SK-N-SH (cell line): ENCODE measurements at places on chromosomes 7 and 10.
A peak's percentile ranks its signal among the peaks of the same experiment; 100 is the strongest.

DNA sequence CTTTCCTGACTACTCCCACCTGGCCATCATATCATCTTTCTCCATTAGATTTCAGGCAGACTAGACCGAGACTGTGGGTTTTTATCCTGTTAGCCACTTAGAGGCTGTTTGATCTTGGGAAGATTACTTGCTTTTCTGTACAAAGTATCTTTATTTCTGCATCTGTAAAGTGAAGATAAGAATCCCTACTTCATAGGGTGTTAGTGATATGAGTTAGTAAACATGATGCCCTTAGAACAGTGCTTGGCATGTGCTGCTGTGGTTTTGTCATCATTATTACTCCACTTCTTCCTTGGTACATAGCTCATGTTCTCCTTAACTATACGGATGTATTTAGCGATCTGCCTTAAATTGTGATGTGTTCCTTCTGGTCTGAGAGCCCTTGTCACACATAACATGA is 165.2 kb downstream of the AUTS2 start:
- no peak for DNase-seq
- H3K27me3 ChIP-seq, result no peaks in the 10 kb centered on the region
- no peak overlapping the region for H3K4me3 ChIP-seq
- H3K36me3 ChIP-seq, result no peaks in the 10 kb centered on the region

- DNase-seq, result no peak
- H3K27me3 ChIP-seq, result no peaks in the 10 kb centered on the region
- H3K4me1 ChIP-seq, result no peaks in the 10 kb centered on the region
- no peaks in the 10 kb centered on the region for H3K36me3 ChIP-seq
- H3K27ac ChIP-seq, result peak overlapping the region; percentile 56
- H3K4me3 ChIP-seq, result no peak overlapping the region
Measured at GRCh38 chr7:7428806-7429205, 106.9 kb downstream of the COL28A1 start.

DNA sequence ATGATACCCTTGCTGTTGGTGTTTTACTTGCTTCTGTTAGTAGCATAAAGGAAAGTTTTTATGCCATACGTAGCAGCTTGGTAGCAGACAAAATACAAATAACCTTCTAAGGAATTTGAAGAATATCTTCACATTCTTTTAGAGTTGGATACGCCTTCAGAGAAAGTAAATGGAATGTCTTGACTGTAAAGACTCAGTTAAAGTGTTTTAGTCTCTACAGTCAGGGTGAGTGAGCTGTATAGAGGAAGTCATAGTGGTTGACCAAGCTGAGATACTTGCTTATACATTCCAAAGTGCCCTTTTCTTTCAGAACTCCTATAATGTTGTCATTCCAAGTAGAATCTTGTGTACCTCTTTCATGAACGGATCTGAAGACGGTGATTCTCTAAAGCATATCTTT is 37.7 kb downstream of the RABGEF1 start:
- no peak for DNase-seq
- peaks cover 75% of the 10 kb centered on the region for H3K36me3 ChIP-seq
- H3K4me1 ChIP-seq, result no peaks in the 10 kb centered on the region; the same call in 1 of the 2 replicates
- H3K27me3 ChIP-seq, result no peaks in the 10 kb centered on the region
- peak overlapping the region; percentile 12; the same call in 1 of the 2 replicates for H3K27ac ChIP-seq
- no peak overlapping the region for H3K4me3 ChIP-seq

- H3K4me1 ChIP-seq, result peaks cover 16% of the 10 kb centered on the region
Measured at GRCh38 chr10:126397640-126398382, 9.5 kb upstream of the ADAM12 start.

- H3K4me1 ChIP-seq, result no peaks in the 10 kb centered on the region
- peak; percentile 13 for DNase-seq
- H3K27me3 ChIP-seq, result no peaks in the 10 kb centered on the region
- no peaks in the 10 kb centered on the region for H3K36me3 ChIP-seq
- H3K4me3 ChIP-seq, result no peak overlapping the region
Measured at GRCh38 chr10:75660823-75661222, 229.4 kb downstream of the LRMDA start.

- DNase-seq, result no peak
- H3K27me3 ChIP-seq, result no peaks in the 10 kb centered on the region
- no peak overlapping the region for H3K27ac ChIP-seq
- H3K36me3 ChIP-seq, result peaks cover 52% of the 10 kb centered on the region
- H3K4me1 ChIP-seq, result peaks cover 17% of the 10 kb centered on the region; the same call in 1 of the 2 replicates
- no peak overlapping the region for H3K4me3 ChIP-seq
Measured at GRCh38 chr10:46014683-46015405, 15.6 kb downstream of the NCOA4 start.

DNA sequence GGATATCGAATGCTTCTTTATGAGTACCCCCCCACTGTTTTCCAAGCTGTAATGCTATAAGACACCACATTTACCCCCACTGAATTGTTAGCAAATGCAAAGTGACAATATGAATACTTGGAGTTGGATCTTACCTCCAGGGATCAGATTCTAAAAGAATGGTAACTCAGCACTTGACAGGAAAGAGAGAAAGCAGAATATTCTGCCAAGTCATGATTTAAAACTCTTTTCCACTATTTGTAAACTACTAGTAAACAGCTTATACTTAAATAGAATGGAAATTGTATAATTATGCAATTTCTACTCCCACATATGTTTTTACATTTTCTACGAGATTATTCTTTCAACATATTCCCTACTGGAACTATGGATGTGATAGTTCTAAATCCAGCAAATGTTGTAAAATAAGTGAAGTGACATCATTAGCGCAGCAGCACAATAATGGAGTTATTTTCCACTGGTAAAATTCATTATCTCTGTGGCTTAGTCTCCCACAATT is 56.0 kb upstream of the TFEC start:
- H3K4me1 ChIP-seq, result no peaks in the 10 kb centered on the region
- DNase-seq, result no peak
- no peak overlapping the region for H3K4me3 ChIP-seq
- no peak overlapping the region for H3K27ac ChIP-seq

GRCh38 chr10:38127812-38128211 is 33.7 kb downstream of the ZNF37A start:
- H3K4me1 ChIP-seq, result no peaks in the 10 kb centered on the region
- H3K4me3 ChIP-seq, result no peak overlapping the region
- no peak for DNase-seq
- H3K27me3 ChIP-seq, result no peaks in the 10 kb centered on the region
- no peak overlapping the region for H3K27ac ChIP-seq
- H3K36me3 ChIP-seq, result no peaks in the 10 kb centered on the region

- no peak for DNase-seq
- peaks cover 31% of the 10 kb centered on the region for H3K36me3 ChIP-seq
- no peaks in the 10 kb centered on the region for H3K27me3 ChIP-seq
- H3K4me3 ChIP-seq, result no peak overlapping the region
- peaks cover 2% of the 10 kb centered on the region for H3K4me1 ChIP-seq
Measured at GRCh38 chr7:151571471-151571870, 51.8 kb upstream of the RHEB start.

GRCh38 chr10:102935939-102936605 is 18.0 kb downstream of the CNNM2 start:
- H3K4me3 ChIP-seq, result no peak overlapping the region
- H3K27me3 ChIP-seq, result no peaks in the 10 kb centered on the region
- H3K36me3 ChIP-seq, result no peaks in the 10 kb centered on the region
- DNase-seq, result no peak
- no peak overlapping the region for H3K27ac ChIP-seq

DNA sequence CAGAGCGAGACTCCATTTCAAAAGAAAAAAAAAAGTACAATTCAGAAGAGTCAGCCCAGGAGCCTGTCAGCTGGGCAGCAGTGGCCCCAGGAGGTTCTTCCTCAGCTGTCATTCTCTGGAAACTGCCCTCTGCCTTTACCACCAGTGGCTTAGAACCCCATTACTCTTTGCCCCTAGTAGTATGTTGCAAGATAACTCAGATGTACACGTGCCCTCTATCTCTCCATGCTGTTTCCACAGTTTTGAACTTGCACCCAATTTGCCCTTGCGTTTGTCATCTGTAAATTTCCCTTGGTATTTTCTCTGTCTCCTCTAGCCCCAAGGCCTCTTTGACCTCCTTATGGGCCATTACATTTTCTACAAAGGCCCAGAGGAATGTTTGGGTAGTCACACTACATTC is 56.7 kb upstream of the PRKAR2B start:
- no peak overlapping the region for H3K4me3 ChIP-seq
- no peaks in the 10 kb centered on the region for H3K36me3 ChIP-seq
- no peaks in the 10 kb centered on the region for H3K27me3 ChIP-seq
- H3K4me1 ChIP-seq, result no peaks in the 10 kb centered on the region
- H3K27ac ChIP-seq, result no peak overlapping the region
- DNase-seq, result no peak

GRCh38 chr10:43126759-43127424 is 11.4 kb upstream of the CSGALNACT2 start:
- no peak overlapping the region for H3K27ac ChIP-seq
- H3K36me3 ChIP-seq, result peaks cover 18% of the 10 kb centered on the region; the same call in 1 of the 2 replicates
- no peak for DNase-seq
- H3K27me3 ChIP-seq, result no peaks in the 10 kb centered on the region
- no peak overlapping the region for H3K4me3 ChIP-seq

- DNase-seq, result no peak
- H3K4me3 ChIP-seq, result no peak overlapping the region
- no peak overlapping the region for H3K27ac ChIP-seq
- H3K27me3 ChIP-seq, result no peaks in the 10 kb centered on the region
Measured at GRCh38 chr7:139284252-139284896, 53.3 kb downstream of the UBN2 start.

- no peaks in the 10 kb centered on the region for H3K36me3 ChIP-seq
- no peak for DNase-seq
- no peaks in the 10 kb centered on the region for H3K27me3 ChIP-seq
- no peaks in the 10 kb centered on the region for H3K4me1 ChIP-seq
- H3K4me3 ChIP-seq, result no peak overlapping the region
- H3K27ac ChIP-seq, result no peak overlapping the region
Measured at GRCh38 chr10:10600004-10600403, 417.7 kb upstream of the CELF2 start.

- no peaks in the 10 kb centered on the region for H3K36me3 ChIP-seq
- DNase-seq, result no peak
- H3K27ac ChIP-seq, result no peak overlapping the region
- no peaks in the 10 kb centered on the region for H3K4me1 ChIP-seq
- H3K4me3 ChIP-seq, result no peak overlapping the region
Measured at GRCh38 chr7:120097020-120097419, 176.0 kb upstream of the KCND2 start.

DNA sequence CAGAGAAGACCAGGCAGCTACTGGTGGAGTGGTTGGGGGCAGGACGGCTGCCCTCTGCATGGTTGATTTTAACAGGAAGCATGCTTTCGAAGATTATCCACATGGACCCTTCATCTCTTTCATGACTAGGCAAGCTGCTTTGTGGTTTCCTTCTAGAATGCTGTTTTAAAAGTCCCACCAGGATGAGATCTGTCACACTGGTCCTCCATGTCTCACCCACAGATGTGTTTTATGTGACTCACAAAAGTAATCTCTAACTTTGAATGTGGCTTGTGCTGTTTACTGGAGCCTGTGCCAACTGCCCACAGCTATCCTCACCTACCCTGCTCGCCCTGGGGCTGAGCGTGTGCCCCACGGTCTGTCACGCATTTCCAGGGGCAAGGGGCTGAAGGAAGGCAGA is 188.8 kb downstream of the GFRA1 start:
- H3K27me3 ChIP-seq, result no peaks in the 10 kb centered on the region
- H3K4me1 ChIP-seq, result no peaks in the 10 kb centered on the region
- H3K27ac ChIP-seq, result no peak overlapping the region
- no peak for DNase-seq
- H3K36me3 ChIP-seq, result no peaks in the 10 kb centered on the region

GRCh38 chr10:89296220-89296648 is 5.6 kb upstream of the IFIT2 start:
- DNase-seq, result no peak
- H3K27ac ChIP-seq, result no peak overlapping the region
- no peak overlapping the region for H3K4me3 ChIP-seq
- H3K36me3 ChIP-seq, result no peaks in the 10 kb centered on the region

GRCh38 chr10:103794996-103795395 is 60.4 kb downstream of the SH3PXD2A start:
- no peak overlapping the region for H3K27ac ChIP-seq
- no peaks in the 10 kb centered on the region for H3K36me3 ChIP-seq
- H3K27me3 ChIP-seq, result no peaks in the 10 kb centered on the region
- no peak for DNase-seq
- no peak overlapping the region for H3K4me3 ChIP-seq

GRCh38 chr10:124728071-124728829 is 15.9 kb downstream of the FAM53B start:
- H3K27ac ChIP-seq, result no peak overlapping the region
- no peak overlapping the region for H3K4me3 ChIP-seq
- peaks cover 2% of the 10 kb centered on the region; the same call in 1 of the 2 replicates for H3K36me3 ChIP-seq
- H3K4me1 ChIP-seq, result peaks cover 26% of the 10 kb centered on the region; the same call in 1 of the 2 replicates
- no peak for DNase-seq

DNA sequence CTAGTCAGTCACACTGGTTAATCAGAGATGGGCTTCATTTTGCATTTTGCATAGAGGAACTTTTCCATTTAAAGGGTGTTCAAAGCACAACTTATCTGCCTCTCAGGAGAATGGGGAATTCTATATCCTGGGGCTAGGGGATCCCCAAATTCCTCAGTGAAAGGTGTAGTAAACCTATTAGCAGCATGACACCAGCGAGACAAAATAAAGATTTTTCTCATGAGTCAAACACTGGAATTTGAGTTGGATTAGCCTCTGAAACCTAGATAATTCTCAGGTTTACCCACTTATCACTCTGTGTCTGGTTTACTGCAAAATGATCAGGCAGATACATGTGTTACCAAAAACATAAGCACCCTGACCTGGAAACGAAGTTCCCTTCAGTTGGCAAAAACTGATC is 2.1 kb downstream of the AFAP1L2 start:
- no peak overlapping the region for H3K4me3 ChIP-seq
- no peak for DNase-seq
- H3K27me3 ChIP-seq, result peaks cover 36% of the 10 kb centered on the region; the same call in 1 of the 2 replicates
- H3K27ac ChIP-seq, result no peak overlapping the region

GRCh38 chr7:112869111-112869774 is 79.0 kb upstream of the TMEM168 start:
- H3K27me3 ChIP-seq, result no peaks in the 10 kb centered on the region
- DNase-seq, result peak; percentile 55
- no peak overlapping the region for H3K4me3 ChIP-seq
- no peaks in the 10 kb centered on the region for H3K36me3 ChIP-seq

DNA sequence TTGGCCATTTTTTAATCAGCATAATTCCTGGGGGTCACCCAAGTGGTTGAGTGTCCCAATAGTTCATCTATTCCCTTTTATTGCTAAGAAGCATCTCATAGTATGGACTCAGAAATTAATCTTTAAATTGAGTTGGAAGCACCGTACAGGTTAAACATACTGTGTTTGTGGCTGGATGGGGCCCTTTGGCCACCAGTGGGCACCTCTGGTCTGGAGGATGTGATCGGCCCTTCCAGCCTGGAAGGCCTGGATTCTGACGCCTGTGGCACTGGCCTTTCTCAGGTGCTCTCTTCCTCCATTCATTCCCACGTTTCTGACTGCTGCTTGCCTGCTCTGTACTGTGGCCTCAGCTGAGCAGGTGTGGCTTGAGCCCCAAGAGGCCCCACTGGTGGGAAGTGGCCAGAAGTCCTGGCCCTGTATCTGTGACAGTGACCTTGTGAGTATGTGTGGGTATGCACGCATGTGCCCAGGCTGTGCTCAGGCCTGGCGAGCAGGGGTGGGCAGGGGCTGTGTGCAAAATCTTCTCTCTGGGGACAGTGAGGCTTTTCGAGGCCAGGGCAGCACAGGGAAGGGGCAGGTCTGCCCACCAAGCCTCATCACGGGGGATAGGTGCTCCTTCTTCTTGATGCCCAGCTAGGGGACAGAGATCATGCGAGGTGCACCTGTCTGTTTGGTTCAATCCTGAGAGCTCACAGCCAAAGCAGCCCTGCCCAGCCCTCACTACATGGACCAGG is 30.1 kb downstream of the LDB3 start:
- DNase-seq, result no peak
- H3K27ac ChIP-seq, result no peak overlapping the region
- H3K36me3 ChIP-seq, result no peaks in the 10 kb centered on the region
- no peaks in the 10 kb centered on the region for H3K27me3 ChIP-seq
- H3K4me3 ChIP-seq, result no peak overlapping the region
